CD4-positive, alpha-beta T cell treated with Interleukin-12 subunit alpha and Interleukin-12 subunit beta, for 1 hour (primary cell): ENCODE measurements at places on chromosomes 5 and 9.

DNA sequence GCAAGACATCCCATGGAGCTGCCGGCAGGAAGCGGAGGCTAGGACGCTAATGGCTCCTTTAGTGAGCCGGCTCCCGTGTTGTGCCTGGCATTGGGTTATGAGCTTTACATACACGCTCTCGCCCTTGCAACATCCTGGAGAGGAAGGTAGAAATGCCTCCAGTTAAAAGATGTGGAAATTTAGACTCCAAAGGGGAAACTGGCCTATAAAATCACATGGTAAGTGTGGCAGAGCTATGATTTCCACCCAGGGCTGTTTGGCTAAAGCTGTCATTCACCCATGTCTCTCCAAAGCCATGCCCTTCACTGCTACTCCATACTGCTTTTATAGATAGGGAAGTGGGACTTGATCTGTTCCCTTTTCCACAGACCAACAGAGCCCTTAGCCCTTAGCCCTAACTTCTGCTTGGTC lies 5.2 kb downstream of the GM2A start:
- no peak for DNase-seq

GRCh38 chr5:105581988-105582690 lies 2019.5 kb upstream of the NUDT12 start:
- DNase-seq: no peak

GRCh38 chr9:115267790-115268189 lies 149.8 kb upstream of the TNC start:
- DNase-seq: no peak

DNA sequence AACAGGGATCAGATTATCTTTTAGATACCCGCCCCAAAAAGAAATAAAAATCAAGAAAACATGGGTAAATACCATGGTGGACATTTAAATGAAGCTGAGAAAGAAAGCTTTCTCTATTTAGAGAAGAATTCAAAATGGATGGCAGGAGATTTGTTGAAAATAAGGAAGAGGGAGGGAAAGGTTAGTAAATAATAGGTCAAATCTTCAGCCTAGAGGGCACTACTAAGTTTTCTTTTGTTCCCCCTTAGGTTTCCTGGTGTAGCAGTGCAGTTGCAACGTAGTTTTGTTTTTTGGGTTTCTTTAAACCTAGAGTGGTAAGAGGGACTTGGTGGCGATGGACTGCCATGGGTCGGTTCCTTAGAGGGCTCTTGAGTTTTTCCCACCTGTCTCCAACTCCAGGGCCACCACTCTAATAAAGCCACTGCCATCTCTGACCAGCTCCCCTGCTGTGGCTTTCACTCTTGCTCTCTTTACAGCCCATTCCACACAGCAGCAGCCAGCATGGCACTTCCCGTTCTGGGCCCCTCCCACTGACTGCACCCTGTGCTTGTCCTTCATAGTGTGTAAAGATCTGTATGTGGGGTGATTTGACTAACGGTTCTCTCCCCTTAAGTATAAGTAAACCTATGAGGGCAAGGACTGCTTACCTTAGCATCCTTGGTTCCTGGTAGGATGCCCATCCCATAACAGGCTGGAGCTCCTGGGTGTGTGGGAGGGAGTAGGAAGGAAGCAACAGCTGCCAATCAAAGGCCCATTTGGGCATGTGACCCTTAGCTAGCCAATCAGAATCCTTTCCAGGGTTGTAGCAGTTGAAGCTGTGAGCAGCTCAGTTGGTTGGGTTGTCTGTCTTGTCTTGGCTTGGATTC lies 118.3 kb downstream of the SLC1A3 start:
- peak; percentile 55 for DNase-seq

DNA sequence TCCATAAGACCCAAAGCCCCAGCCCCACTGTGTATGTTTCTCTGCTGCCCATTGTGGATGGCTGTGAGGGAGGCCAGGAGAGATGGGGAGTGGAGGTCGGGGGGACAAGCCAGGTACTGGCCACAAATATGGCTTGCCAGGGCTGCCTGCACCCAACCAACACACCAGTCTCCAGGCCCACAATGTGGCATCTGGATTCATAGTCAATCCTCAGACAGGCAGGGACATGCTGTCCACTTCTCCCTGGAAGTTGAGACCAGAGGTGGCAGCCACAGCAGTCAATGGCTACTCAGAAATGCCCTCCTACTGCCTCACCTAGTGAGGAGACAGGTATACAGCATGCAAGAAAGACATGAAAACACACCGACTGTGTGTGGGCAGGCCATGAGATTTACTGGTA lies 61.2 kb upstream of the SLC25A51 start:
- no peak for DNase-seq

- DNase-seq: no peak
These were observed 115.0 kb downstream of the CETN3 start for GRCh38 chr5:90294604-90295003.

- DNase-seq: no peak
These were observed 1.4 kb downstream of the IL9 start for GRCh38 chr5:135894276-135894675.

- no peak for DNase-seq
These were observed 36.2 kb upstream of the GDA start for GRCh38 chr9:72113056-72113455.

DNA sequence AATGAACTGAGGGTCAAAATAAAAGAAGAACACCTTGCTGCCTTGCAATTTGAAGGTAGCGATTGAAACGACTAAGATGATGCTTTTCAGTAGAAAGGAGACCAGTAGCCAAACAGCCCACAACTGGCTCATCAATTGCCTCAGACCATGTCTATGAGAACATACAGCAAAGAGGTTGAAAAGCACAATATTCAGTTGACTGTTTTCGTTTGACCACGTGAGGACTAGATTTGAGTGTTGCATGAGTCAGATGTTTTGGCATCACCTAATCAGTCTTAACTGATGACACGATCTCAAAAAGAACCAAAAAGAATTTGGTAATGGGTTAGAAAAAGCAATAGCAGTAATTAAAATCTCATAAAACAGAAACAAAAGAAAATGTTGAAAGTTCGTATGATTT lies 82.7 kb upstream of the IL7R start:
- no peak for DNase-seq

- DNase-seq: no peak
These were observed 30.4 kb downstream of the AMBP start for GRCh38 chr9:114047717-114048116.
